RKO (cell line): ENCODE measurements at places on chromosomes 7 and 10.

DNA sequence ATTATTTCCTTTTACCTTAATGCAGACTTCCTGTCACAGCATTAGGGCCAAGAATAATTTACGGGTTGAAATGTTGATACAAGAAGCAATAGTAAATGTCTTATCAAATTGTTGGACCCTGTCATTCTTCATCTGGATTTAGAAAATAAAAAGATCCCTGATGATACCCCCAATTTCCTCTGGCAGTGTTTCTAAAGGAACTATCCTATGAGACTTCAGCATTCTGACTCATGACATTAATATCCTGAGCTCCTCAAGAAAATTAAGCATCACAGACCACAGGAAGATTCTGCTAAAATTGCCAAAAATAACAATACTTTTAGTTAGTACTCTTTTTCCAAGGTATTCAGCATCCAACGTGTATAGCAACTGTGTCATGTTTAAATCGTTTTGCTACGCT lies 490.5 kb upstream of the ANKRD30A start:
- DNase-seq, result no peak

DNA sequence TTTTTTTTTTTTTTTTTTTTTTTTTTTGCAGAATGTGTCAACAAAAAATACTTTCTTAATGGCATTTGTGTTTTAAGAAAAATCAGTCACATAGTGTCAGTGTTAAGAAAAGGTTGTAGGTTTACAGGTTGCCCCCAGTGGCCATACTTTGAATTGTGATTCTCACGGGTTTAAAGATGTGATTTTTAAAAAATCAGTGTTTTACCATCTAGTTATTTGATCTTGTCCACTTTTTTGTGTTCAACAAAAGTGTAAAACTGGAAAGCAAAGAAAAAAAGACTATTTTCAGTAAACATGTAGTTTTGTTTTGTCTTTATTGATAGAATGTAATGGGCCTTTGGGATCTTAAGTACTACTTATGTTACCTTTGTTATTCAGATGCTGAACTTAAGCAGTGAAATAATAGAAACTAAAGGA lies 25.7 kb downstream of the SUV39H2 start:
- peak; percentile 74 for DNase-seq

GRCh38 chr10:129344731-129345355 lies 122.2 kb upstream of the MGMT start:
- no peak for DNase-seq

- no peak for DNase-seq
Observed at GRCh38 chr7:159062569-159062968, 82.1 kb downstream of the VIPR2 start.
